ENCODE measurements at places on chromosomes 6 and 20. TPM values are rescaled to one million over a fixed set of nuclear protein-coding genes. Genes with fewer than 3 reads are reported as not detected.

SLC17A1 gene
- not detected for polyA plus RNA-seq

OPRM1 gene
- polyA plus RNA-seq = not detected

SLC22A3 gene
- polyA plus RNA-seq = 0.52 TPM

UTRN gene
- 10.0 TPM for polyA plus RNA-seq

MRPS18B gene
- 87.0 TPM for polyA plus RNA-seq

TDP2 gene
- 16.7 TPM for polyA plus RNA-seq

NTSR1 gene
- 0.82 TPM for polyA plus RNA-seq

IYD gene
- not detected for polyA plus RNA-seq

IMPG1 gene
- polyA plus RNA-seq = not detected

ZNF165 gene
- 1.2 TPM for polyA plus RNA-seq

HLA-DOA gene
- polyA plus RNA-seq = 0.18 TPM

ADGRG6 gene
- polyA plus RNA-seq = 18.4 TPM

MTFR2 gene
- polyA plus RNA-seq = 13.2 TPM

SLC35D3 gene
- not detected for polyA plus RNA-seq

PBOV1 gene
- polyA plus RNA-seq = not detected

COL20A1 gene
- not detected for polyA plus RNA-seq

CTCFL gene
- polyA plus RNA-seq = not detected

TRIM10 gene
- polyA plus RNA-seq = not detected

PSORS1C1 gene
- 3.3 TPM for polyA plus RNA-seq

SLC44A4 gene
- not detected for polyA plus RNA-seq

FOXF2 gene
- polyA plus RNA-seq = 0.15 TPM

PLA2G7 gene
- polyA plus RNA-seq = 5.4 TPM

RIPOR2 gene
- 0.16 TPM for polyA plus RNA-seq

CFAP206 gene
- polyA plus RNA-seq = 0.22 TPM

MLN gene
- not detected for polyA plus RNA-seq

GJA10 gene
- polyA plus RNA-seq = not detected

JAG1 gene
- 54.7 TPM for polyA plus RNA-seq

RNF182 gene
- 0.33 TPM for polyA plus RNA-seq

GPR6 gene
- not detected for polyA plus RNA-seq

CST4 gene
- not detected for polyA plus RNA-seq

CDH4 gene
- polyA plus RNA-seq = 11.5 TPM

HLA-G gene
- polyA plus RNA-seq = 2.7 TPM

IPCEF1 gene
- polyA plus RNA-seq = not detected
